NCI-H1105 (cell line): ENCODE measurements at places on chromosomes 5 and 9.

DNA sequence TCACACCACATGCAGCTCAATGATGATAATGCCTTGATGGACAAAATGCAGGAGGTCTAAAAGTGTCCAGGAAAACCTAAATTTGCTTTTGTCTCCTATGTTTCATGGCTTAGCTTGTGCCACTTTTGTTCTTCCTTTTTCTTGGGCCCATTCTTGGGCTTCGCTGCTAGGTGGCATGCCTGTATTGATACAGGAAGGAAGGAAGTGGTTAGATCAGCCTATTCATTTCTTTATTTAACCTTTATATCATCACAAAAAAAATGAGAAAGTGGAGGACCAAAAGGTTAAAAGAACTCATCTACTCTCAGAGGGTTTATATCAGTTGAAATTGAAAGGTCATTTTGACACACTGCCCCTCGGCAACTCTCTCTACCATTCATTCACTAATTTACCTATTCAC, 260.2 kb downstream of the ARHGAP26 start:
- DNase-seq: no peak

DNA sequence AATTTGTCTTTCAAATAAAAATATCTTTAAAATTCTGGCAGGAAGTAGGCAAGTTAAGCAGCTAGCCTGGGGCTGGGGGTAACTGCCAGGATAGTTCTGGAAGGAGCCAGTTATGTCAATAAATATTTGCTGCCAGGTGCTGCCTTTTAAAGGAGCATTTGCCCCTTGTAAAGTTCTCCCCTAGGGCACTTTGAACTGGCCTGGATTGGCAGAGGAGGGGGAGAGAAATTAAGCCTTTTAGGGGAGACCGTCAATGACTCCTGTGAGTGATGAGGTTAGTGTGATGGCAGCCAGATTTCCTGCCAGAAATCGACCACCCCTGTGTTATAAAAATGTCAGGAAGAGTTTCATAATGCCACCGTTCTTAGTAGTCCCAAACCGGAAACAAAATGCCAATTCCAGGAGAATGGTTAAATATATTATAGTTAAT, 89.8 kb upstream of the ELL2 start:
- DNase-seq: no peak

DNA sequence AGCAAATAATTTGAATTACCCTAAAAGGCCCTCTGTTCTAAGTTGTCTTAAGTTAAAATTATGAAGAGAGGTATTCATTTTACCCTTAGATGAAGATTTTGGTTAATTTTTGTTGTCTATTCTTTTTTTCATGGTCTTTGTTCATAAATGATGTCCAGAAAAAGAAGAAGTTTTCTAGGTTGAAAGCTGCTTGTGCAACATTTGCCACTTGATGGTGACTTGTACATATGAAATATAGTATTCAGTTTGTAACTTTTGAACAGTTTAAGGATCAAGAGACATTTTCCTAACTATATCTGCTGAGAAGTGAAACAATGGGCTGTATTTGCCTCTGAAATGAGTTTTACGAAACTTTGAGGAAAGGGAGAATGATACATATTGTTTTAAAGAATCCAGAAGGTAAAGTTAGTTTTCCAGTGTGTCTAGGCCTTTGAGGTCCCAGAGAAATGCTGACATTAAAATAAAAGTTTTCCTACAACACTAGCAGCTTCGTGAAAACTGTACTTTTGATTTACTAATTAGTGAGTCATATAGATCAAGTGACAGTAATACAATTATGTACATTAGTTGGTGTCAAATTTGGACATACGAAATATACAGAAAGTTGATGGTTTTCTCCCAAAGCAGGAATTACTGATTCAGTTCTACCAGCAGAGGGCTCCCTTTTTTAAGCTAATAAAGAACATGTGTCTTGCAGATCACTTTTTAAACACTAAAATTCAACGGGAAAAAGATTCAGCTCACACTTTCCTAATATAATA, 70.5 kb downstream of the PIK3R1 start:
- no peak for DNase-seq

GRCh38 chr9:106456581-106456980, 406.4 kb upstream of the ZNF462 start:
- no peak for DNase-seq

DNA sequence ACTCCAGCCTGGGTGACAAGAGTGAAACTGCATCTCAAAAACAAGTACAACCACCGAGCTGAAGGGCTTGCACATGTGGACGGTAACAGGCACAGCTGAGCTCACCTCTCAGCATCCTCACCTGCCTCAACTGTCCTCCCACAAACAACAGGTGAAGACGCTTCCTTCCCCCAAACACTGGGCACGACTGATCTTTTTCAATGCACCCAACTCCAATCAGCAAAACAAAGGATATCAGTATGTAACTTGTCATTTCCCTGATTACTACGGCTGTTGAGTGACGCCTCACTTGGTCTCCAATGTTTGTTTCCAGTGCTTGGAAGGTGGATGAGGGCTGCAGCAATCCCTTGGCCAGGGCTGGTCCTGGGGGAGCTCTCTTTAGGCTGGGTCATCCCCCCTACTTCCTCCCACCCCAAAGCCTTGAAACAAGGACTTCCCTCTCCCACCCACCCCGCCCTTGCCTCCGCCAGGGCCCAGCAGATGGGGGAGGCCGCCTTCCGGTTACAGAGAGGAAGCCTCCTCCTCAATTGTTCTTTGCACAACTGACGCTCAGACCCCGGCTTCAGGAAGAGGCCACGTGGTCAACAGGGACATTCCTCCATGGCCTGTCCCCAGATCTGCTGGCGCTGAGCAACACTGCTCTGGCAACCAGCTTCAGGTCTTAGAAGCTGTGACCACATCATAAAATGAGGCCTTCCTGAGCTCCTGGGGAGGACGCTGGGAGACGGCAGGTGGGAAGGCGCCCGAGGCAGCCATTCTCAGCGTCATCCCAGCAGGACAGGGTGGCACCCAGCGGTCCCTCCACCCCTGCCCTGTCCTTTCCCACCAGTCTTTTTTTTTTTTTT, 5.9 kb downstream of the FAM78A start:
- no peak for DNase-seq

GRCh38 chr5:173453167-173453566, 125.0 kb upstream of the STC2 start:
- DNase-seq: no peak

- no peak for DNase-seq
Observed at GRCh38 chr9:96008502-96009222, 133.2 kb downstream of the ERCC6L2 start.

DNA sequence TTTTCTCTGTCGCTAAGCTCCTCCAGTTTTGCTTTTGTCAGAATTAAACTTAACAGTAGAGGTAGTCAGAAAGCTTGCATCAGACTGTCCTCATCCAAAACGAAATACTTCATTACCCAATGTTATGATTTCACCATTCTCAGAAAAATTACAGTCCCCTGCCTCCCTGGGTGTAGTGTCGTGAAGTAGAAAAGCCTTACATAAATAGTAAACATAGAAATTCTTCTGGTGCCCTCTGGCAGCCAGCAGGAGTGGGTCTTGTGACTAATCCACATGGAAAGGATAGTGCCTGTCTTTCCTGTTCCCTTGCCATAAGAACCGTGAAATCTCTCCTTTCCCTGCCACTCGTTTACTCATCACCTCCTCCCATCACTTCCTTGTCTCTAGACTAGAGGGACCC, 230.6 kb downstream of the GNA14 start:
- no peak for DNase-seq

DNA sequence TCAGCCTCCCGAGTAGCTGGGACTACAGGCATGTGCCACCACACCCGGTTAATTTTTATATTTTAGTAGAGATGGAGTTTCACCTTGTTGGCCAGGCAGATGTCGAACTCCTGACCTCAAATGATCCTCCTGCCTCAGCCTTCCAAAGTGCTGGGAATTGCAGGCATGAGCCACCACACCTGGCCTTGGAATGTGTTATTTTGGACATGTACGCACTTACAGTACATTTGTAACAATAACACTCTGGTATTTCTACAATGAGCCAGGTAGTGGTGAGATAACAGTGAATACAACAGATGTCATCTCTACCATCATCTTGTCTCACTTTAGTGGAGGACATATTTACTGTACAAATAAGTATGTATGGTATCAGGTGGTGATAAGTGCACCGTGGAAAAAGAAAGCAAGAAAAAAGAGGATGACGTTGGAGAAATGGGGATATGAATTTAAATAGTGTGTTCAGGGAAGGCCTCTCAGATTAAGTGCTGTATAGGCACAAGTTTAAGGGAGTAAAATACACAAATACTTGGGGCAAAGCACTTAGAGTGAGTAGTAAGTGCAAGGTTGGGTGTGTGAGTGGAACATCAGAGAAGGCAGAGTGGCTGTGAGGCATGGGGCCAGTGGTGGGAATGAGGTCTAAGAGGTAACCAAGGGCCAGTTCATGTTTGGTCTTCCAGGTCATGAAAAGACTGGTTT, 100.1 kb downstream of the CDC42SE2 start:
- no peak for DNase-seq

DNA sequence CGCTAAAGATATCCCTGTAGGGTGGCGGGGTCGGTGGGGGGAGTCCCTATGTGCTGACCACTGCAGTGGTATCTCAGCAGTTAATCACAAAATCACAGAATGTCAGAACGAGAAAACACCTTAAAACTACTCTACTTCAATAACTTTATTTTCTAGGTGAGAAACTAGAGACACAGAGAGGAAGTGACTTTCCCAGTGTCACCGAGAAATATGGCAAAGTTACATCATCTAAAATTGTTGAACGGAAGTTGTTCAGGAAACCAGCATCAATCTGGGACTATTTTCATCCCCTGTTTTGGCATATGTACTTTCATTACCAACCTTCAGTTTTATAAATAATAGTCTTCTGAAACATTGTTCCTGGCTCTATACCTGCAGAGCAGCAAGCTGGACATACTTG, 384.0 kb downstream of the SPOCK1 start:
- DNase-seq: no peak

- DNase-seq: no peak
Observed at GRCh38 chr5:171927345-171927941, 79.0 kb downstream of the FBXW11 start.

GRCh38 chr5:33079548-33079947, 361.2 kb upstream of the TARS1 start:
- DNase-seq: no peak

- no peak for DNase-seq
Observed at GRCh38 chr5:154097031-154097430, 58.3 kb downstream of the MFAP3 start.

- no peak for DNase-seq
Observed at GRCh38 chr9:84294241-84294950, 46.2 kb downstream of the SLC28A3 start.

DNA sequence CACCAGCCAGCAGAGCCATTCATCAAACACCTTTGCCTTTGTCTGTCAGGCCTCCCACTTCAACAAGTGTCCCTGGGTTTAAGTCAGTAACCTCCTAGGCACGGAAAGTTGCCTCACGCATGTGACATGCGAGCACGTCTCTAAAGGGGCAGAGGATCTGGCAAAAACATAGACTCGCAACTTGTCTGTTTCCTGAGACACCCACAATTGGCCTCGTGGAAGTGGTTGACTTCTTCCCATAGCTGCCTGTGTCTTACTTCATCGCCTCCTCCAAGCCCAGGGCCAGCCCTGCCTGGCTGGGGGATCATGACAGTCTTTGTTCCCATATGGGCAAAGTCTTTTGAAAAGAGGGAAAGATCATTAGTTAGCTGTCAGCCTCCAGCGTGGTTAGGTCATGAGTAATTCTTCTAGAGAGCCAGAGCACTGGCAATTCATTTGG, 35.5 kb upstream of the GLRX start:
- DNase-seq: no peak

- no peak for DNase-seq
Observed at GRCh38 chr5:54997081-54997480, 11.7 kb upstream of the ESM1 start.

DNA sequence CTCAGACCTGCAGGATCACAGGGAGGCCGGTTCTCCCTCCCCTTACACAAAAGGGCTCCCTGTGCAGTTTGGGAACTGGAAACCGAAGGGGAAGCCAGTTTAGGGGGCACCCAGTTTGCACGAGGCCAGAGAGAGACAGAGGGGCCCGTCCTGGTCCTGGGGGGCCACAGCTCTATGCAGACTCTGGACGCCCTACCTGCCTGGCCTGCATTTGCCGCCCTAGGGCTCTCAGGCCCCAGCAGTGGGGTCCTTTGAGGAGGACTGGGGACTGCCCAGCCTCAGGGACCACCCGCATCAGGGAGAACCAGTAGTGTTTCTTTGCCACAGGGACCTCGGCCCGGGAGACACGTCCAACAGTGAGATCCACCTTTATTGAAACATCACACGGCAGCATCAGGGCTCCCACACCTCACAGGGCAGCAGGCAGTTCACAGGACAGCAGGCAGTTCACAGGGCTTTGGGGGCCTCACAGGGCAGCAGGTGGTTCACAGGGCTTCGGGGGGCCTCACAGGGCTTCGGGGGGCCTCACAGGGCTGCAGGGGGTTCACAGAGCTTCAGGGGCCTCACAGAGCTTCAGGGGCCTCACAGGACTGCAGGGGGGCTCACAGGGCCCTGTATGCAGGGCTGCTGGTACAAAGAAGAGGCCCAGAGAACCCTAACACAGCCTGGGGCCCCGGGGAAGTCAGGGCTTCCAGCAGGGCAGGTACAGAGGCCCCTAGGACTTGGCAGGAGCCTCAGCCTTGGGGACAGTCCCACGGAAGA, 648 bp upstream of the NSMF start:
- no peak for DNase-seq

GRCh38 chr9:79369676-79370075, 202.1 kb upstream of the TLE4 start:
- DNase-seq: no peak
